H4 (cell line): ENCODE measurements at places on chromosomes 4 and X. TPM values are rescaled to one million over a fixed set of nuclear protein-coding genes. Genes with fewer than 3 reads are reported as not detected.

MAGEC3 gene
- total RNA-seq = not detected in 2 replicates

PDCL2 gene
- not detected in 2 replicates for total RNA-seq

NLGN4X gene
- 3.8 and 5.6 TPM in 2 replicates for total RNA-seq

FAM50A gene
- total RNA-seq = 52.2 and 63.0 TPM in 2 replicates

FRAS1 gene
- total RNA-seq = 0.43 and 1.8 TPM in 2 replicates

SORCS2 gene
- 0.02 and 0.08 TPM in 2 replicates for total RNA-seq

- no peak for DNase-seq
Measured at GRCh38 chr4:184313702-184314659, 96.3 kb upstream of the ENPP6 start.

DNA sequence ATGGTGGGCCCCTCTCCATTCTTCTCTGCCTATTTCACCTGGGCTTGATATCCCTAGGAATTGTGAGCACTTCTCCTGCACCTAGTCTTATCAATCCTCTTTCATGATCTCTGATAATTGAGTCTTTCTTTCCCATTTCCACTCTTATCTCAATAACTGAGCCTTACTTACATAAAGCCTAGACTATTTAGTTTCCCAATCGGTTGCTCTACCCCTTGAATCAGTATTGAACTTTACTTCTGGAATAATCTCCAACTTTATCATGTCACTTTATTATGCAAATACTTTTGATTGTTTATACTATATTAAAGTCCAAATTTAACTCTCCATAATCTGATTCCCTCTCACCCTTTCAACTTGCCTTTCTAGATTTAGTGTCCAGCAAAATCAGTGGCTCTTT lies 222.7 kb downstream of the SPRY1 start:
- no peak for DNase-seq

DNA sequence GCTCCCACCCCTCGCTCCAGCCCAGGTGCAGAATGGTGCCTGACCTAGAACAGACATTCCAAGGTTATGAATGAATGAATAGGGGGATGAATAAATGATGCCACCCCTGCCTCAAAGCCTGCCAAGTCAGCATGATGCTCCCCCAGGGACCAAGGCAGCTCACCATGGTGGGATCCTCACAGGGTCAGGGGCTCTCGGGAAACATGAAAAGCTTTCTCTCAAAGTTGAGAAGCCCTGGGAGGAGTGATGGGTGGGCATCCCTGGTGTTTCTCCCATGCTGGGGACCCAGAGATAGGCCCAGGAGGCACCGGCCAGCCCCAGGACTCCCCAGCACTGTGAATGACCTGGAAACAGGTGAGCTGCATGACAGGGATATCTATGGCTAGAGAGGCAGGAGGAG lies 58.9 kb downstream of the HTRA3 start:
- DNase-seq = no peak

DNA sequence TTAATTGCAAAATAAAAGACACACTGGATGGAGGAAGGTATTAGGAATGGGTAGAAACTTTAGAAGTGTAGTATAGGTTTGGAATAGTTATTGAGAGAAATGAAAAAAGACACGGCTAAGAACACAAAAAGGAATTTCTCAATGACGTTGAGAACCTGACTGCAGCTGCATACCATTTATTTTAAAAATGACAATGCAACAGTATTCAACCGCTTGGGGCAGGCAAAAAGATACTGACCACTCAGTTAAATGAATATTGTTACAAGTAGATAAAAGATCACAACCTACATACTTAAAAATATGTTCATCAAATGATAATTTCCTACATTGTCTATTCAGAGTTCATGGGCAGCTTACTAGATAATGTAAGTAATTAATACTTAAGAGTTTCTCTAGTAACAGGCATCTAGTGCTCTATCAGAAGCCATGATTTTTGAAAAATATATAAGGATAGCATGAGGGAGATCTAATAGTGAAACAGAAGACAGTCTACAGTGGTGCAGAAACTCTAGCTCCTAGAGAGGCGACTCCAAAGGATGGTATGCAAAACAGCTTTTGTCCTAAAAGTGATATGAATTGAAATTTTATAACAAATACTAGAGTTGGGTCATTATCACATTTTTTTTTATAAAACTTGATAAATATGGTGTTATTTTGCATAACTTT lies 216.2 kb upstream of the VEGFC start:
- no peak for DNase-seq

DNA sequence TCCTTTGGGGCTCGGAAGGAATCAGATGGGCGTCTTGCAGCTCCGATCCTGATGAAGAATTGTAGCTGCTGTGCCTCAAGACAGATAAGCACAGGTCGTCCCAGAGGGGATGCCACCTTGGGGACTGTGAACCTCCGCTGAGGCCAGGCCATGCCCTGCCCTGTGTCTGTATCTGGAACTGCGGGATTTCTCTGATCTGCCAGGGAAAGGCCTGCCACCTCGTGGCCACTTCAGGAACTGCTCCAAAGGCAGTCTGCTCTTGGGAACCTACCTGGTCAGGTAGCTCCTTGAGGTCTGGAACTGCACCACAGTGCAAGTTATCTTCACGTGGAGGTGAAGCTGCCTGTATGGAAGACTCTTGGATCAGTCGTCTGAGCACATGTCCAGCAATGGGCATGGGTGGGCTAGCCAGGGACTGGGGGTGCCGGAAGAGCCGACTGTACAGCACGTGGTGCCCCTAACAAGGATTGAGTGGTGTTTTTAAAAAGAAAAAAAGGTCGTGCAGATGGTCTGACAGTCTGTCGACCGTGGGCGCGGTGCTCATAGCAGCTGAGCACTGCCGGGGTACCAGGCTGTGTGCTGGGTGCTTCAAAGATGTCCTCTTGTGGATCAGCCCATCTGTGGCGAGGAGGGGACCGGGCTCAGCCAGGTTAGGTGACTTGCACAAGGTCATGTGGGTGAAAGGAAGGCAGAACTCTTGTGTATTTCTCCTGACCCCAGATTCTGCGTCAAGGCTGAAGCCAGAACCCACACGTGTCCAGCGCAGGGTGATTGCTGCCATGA lies 3.1 kb upstream of the GRPEL1 start:
- DNase-seq = peak; percentile 75

GRCh38 chr4:178414042-178414441 lies 971.8 kb upstream of the AGA start:
- DNase-seq = no peak

GRCh38 chrX:108439426-108439942 lies at the start of gene COL4A5:
TSS of gene COL4A5 (plus strand) at chrX:108439838. CDS start at chrX:108440126, 288 bp downstream.
- DNase-seq = peak; percentile 87

- peak; percentile 17 for DNase-seq
Measured at GRCh38 chr4:156362581-156362980, 408.9 kb upstream of the CTSO start.

DNA sequence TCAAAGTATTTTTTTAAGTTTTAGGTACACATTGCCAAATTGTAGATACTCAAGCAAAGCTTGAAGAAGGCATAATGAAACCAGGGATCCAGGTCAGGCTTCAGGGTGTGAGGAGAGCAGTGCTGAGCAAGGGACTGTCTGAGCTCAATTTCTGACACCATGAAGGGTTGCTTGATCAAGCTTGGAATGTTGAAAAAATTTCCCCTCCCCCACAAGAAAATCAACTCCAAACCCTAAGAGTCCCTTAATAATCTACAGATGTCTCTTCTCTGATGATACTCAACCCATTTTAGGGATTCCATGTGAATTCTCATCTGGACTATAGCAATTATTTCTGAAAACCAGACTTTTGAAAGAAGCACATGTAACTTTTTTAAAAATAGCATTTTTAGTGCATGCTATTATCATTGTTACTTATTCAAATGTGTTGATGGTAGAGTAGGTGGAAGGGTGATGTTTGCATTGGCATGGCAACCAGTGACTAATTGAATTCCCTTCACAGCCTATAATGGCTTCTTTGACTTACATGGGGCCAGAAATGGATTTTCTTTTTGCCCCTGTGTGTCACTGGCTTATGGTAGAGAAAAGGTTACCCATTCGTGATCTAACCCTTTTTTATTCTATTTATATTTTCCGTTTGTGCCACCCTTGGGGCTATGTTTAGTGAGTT lies 252.0 kb downstream of the FBXW7 start:
- DNase-seq = no peak

- DNase-seq = no peak
Measured at GRCh38 chr4:129264008-129264657, 168.2 kb downstream of the C4orf33 start.

- DNase-seq = no peak
Measured at GRCh38 chr4:34412233-34412632, 1832.1 kb downstream of the ARAP2 start.

GRCh38 chr4:107564326-107564725 lies 155.7 kb downstream of the PAPSS1 start:
- no peak for DNase-seq

DNA sequence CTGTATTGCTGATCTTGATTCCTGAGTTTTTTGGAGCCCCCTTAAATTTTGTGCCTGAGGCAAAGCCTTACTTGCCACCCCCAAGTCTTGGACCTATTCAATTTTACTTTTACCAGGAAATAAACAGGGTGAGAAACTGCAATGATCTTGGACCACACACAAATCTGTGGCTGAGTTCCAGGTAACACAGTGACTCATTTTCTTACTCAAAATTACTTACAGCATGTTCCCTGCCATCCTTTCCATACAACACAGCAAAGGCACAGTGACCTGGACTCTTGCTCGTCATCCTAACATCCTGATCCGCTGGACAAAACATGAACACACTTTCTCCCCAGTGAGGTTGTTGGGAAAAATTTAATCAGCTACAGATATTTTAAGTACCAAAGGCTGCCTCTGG lies 60.7 kb upstream of the S100G start:
- DNase-seq = peak; percentile 6

DNA sequence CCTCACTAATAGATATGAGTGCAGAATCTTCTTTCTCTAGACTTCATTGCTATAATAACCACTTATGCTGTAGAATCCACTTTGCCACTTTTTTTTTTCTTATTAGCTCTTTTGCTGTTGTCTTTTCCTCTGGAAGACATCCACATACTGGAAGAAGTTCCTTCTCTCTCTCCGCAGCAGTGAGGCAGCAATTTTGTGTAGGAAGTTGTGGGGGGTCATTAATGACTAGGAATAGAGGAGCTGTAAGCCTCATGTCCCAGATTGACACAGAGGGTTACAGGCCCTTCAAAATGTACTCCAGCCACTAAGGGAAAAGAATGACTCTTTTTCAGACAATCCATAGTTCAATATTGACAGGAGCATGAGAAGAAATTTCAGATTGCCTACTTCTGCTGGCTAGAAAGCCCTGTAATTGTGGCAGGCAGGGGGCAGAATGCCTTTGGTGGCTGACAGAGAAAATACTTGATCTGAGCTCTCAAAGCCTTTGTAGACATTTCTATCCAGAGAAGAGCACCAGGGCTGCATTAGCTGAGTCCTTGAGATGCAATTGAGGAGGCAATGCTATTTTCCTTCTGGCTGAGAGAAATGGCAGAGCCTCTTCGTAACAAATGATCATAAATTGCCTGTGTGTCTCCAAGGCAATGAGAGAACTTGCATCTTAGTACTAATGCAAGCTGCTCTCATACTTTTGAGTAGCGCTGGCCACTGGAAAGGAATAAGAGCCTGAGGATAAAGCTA lies 856.2 kb downstream of the STIM2 start:
- DNase-seq = no peak

GRCh38 chr4:40845154-40845835 lies 95.5 kb downstream of the NSUN7 start:
- no peak for DNase-seq
